ENCODE measurements at places on chromosomes 1 and 21.

DNA sequence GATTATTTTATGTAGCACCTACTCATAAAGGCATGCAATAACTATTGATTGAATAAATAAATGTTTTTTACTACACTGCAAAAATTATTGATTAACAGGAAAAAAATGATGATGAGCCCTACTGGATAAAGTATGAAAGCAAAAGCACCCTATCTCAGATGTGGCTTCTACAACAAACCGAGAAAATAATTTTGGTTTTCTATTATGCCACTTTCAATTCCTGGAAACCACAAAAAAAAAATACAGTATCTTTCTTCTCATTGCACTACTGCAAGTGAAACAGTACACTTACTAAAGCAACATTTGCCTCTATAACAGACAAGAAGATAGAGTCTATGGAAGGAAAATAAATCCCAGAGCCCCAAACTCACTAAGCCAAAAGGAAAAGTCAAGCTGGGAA, 1882.4 kb downstream of the NCAM2 start:
- DNase-seq: no peak

DNA sequence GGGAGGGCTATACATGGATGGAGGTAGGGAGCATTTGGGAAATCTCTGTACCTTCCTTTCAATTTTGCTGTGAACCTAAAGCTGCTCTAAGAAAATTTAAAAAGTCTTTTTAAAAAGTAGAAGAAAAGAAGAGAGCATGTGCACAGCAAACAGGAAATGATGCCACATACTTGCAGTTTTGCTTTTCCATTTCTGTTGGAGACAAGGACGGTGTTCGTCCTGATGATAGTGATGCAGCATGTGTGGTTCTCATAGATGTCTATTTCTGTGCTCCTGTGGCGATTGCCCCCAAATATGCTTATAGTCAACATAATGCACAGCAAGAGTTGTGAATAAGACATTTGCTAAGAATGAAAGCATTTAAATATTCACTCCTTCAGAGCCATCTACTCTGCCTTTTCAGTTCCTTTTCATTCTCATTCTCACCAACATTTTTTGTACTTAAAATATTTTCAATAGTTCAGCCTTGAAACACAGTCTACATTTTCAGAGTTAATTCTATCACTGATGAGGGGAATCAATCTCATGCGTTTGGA, 66.6 kb downstream of the LRRC8C start:
- DNase-seq: no peak

DNA sequence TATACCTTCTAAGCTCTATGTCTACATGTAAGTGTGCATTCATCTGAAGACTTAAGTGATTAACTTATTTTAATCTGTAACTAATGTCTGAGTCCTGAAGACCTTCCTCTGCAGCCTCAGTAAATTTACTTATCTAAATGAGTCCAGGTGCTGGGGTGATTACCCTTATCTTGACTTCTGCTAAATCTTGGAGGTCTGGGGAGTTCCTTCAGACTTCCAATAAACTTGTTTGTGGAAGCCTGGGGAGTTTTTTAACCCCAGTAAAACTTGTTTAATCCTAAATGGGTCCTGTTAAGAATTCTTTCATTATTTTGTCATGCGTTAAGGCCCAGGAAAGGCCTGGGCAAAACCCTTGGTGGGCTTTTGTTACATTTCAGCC, 37.0 kb downstream of the RSPH1 start:
- no peak for DNase-seq

GRCh38 chr1:13826591-13826990, 126.6 kb downstream of the PRDM2 start:
- DNase-seq: no peak

DNA sequence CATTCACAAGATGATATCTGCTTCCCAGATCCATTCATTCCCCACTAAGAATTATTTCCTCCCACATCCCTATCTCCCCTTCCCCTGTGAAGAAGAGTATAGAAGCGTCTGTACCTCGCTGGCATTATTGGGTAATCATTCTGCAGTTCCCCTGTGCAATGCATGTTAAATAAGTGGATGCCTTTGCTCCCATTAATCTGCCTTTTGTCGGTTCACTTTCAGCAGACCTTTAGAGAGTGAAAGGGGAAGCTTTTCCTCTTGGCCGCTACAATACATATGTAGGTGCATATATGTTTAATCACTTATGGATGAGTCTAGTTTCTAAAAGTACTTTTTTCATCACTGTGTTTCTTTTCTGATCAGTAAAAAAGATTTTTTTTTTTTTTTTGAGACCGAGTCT, 7.0 kb downstream of the CLCN6 start:
- DNase-seq: no peak

Measured in stimulated activated CD8-positive, alpha-beta memory T cell treated with anti-CD3 and anti-CD28 coated beads, Interleukin-12 subunit alpha, Interleukin-12 subunit beta, amount 100 ng/mL, for 4 hours (primary cell).